ENCODE measurements at places on chromosomes 3 and 15.

GRCh38 chr3:126834596-126835471 is 130.8 kb downstream of the CHCHD6 start:
- DNase-seq: no peak

DNA sequence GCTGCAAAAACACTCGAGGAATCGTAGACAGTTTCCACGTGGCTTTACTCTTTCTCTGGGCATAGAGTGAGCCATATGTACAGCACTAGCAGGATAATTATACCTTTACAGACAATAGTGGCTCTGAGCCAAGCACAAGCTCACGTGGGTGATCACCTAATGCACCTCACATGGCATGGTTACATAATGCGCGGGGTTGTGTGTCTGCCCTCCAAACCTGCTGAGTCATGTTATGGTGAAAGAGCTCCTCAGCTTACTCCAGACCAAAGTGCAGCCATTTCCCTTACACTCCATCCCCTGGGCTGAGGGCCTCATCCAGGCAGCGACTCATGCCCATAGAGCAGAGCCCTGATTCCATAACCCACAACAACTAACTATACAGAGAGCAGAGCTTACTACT is 1458.4 kb upstream of the CADM2 start:
- no peak for DNase-seq

DNA sequence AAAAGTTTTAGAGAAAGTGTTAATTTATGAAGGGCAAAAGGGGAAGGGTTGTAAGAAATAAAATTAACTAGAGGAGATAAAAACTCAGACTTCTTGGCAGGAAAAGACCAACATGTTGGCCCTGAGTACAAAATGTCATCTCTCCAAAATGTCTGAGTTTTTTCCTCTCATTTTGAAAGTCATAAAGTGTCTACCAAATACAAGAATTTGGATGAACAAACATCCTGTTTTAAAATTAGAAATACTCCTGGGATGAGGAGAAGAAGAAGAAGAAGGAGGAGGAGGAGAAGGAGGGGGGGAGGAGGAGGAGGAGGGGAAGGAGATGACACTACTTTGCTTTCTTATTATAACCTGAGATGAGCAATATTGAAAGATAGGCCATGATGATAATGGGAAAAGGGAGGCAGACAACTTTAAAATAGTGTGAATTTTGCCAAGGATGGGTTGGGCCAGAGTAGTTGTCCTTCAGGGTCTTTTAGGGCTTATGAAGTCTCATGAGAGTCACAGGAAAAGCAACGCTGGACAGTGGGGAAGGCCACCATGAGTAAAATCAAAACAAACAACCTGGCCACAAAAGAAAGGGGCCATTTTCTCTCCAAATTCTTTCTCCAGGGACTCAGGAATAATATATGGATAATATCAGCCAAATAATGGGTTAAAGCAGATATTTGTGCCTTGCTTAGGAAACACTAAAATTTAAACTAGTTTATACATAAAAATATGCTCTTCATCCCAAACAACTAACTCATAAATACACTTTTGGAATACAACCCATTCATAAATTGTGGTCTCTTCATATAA is 632.9 kb downstream of the EPHA3 start:
- DNase-seq: no peak

DNA sequence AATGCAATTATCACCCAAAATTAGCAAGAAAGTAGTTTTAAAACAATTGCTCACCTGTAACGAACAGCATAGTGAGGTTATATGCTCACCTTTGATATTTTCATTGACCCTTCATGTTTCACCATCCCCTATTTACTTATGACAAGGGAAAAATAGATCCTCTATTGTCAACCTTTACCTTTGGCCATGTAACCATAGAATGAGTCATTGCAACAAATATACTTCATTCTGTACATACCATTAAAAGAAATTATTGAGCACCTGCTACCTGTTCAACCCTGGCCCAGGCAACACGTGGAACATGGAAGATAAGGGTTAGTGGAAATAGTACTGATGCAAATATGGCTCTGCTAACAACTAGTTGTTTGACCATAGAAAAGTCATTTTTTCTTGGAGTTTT is 20.2 kb downstream of the LSAMP start:
- DNase-seq: peak; percentile 13

DNA sequence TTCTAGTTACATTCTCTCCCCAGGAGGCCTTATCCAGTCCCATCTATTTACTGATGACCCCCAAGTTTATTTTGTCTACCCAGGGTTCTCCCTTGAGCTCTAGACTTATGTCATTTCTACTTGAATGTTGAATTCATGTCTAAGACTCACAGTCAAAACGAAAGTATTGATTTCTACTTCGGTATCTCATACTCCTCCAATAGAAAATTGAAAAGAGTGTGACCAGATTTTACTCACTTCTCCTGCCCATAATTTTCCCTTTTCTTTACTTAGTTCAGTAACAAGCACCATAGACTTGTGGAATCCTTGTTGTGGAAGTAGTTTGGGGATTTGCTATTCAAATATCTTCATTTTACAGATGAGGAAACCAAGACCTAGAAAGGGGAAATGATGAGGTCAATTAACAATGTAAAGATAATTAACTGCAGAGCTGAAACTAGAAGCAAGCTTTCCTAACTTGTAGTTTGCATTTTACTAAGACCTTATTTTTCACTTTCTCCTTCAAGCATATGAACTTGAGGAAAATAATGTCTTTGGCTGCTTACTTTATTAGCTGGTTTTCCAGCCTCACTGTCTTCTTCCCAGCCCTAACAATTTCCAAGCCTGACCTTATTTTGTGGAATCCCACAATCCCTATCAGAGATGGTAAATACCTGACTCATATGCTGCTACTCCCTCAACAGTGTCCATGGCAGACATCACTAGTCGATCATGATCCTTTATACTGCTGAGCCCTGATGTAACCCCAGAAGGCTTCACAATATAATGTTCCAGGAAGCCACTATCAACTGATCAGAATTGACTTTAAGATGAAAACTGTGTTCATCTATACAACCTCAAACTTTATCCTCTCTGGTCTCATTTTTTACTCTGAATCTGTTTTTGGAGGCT is 123.9 kb upstream of the AGBL1 start:
- no peak for DNase-seq

- DNase-seq: no peak
These were observed 24.8 kb downstream of the ANAPC13 start for GRCh38 chr3:134460965-134461364.

DNA sequence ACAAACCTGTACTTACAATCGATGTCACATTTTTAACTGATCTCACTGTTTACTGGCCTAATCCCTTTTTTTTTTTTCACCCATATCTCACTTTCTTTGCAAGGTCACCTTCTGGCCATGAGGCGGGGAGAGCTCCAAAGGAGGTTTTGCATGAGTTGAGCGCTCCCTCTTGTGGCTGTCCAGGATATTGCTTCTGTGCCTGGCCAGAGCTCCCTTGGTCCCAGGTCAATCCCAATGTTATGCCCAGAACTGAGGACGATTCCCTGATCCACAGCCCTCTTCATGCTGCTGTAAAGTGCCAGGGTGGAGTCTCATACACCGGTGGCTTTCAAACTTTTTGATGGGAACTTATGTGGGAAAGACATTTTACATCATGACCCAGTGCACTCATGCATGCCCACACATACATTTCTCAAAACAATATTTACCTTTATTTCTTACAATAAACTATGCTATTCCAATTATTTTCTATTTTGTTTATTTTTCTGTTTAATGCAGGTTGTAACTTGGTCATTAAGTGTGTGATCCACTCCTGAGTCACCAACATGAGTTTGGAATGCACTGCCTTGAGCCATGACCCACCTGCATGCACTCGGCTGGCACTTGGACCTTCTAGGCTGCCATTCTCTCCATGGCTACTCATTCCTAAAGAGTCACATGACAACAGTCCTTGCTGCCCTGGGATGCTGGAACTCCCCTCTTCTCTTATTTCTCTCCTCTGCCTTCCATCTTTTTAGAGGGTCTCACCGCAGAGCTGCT is 9.6 kb upstream of the SST start:
- peak; percentile 45 for DNase-seq

DNA sequence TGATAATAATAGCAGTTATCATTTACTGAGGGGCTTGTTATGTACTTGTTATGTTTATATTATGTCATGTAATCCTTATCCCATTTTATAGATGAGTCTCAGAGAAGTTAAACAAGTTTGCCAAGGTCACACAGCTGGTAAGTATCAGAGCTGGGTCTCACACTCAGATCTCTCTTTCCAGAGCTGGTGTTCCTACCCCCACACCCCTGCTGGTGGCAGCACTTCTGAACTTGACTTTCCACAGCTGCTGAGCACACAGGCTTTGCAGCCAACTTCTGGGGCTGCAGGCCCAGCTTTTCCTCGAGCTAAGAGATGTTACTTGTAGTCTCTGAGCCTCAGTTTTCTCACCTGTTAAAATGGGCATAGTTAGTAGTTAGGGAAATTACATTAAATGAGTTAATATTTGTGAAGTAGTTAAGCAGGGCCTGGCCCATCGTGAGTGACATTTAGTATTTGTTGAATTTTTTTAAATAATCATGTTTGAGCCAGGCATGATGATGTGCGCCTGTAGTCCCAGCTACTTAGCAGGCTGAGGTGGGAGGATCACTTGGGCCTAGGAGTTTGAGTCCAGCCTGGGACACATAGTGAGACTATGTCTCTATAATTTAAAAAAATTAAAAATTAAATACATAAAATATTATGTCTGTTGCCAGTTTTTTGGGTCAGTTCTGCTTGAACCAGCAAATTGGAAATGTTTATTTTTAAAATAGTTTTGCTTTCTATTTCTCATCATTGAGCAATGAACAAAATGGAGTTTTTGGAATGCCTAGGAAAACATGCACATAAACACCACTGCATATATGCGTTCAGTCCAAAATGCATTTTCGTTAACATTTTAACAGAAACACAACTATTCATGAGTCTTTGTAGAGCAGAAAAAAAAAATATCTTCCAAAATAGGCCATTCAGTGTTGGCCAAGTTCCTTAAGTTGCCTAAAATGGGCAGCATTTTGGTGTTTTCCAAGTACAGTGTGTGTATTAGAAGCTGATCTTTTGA is 87.3 kb downstream of the SMAD6 start:
- no peak for DNase-seq

- no peak for DNase-seq
These were observed 500.5 kb downstream of the TBL1XR1 start for GRCh38 chr3:176696816-176697215.

DNA sequence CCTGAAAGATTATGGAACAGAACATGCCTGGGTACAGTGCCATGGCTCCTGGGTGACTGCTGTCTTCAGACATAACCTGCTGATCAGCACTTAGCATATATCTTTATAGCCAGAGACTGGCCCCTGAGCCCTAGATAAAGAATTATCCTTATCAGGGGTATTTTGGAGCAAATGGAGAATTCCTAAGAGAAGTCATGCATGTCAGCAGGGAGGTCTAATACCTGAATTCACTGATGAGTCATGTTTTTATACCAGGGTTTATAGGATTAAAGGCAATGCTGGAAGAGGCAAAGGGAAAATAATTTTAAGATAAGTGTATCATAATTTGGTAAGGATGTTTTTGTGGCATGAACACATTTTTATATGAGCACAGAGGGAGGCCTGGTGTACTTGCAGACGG is 159.8 kb downstream of the ADAMTSL3 start:
- no peak for DNase-seq

- no peak for DNase-seq
These were observed 3.7 kb upstream of the ANKUB1 start for GRCh38 chr3:149796026-149796425.

GRCh38 chr3:36843065-36844051 is 79.0 kb upstream of the DCLK3 start:
- DNase-seq: peak; percentile 1

- DNase-seq: peak; percentile 14
These were observed 251.1 kb downstream of the TJP1 start for GRCh38 chr15:29570948-29571791.

DNA sequence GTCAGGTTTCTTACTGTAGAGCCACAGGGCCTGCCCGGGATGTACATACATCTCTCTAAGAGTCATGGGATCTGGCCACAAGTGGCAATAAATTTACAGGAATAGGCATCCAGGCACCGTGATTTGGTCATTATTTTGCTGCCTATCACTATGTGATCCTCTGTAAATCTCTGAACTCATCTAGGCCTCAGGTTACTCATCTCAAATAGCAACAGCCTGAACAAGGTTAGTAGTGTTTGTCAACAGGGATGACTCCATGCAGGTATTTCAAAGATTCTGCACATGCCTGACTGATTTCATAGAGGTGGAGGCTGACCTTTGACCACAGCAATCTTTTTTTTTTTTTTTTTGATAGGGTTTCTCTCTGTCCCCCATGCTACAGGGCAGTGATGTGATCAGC is 88.8 kb upstream of the TBL1XR1 start:
- DNase-seq: no peak

GRCh38 chr15:90241343-90242192 is 7.6 kb downstream of the GDPGP1 start:
- no peak for DNase-seq

GRCh38 chr3:171676601-171677175 is 133.6 kb downstream of the PLD1 start:
- DNase-seq: no peak
